ENCODE measurements at places on chromosomes 3 and 15. TPM values are rescaled to one million over a fixed set of nuclear protein-coding genes. Genes with fewer than 3 reads are reported as not detected.
A peak's percentile ranks its signal among the peaks of the same experiment; 100 is the strongest.

Gene PLS1
- total RNA-seq, result 1.6 TPM

Gene ZDHHC19
- not detected for total RNA-seq

DNA sequence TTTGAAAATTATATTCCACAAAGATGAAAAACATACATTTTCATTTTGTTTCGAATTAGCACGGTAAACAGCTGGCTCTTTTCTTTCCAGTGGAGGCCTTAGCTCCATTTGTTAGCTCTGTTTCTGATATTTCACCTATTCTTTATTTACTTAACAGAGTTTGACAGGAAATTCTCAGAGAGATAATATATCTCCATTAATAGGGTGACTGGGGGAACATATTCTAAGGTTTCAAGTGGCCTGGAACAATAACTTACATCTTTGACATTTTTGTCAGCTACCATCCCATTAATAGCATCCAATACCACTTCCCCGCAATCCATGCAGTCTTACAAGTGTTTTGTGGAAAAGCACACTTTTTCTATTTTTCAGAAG is 577.6 kb upstream of the MDFIC2 start:
- H3K4me1 ChIP-seq, result no peaks in the 10 kb centered on the region
- no peaks in the 10 kb centered on the region for H3K27me3 ChIP-seq
- no peaks in the 10 kb centered on the region for H3K36me3 ChIP-seq
- no peak overlapping the region for H3K4me3 ChIP-seq

Gene IL17RD
- total RNA-seq, result 31.8 TPM

Gene GRM7
- total RNA-seq, result 1.1 TPM

DNA sequence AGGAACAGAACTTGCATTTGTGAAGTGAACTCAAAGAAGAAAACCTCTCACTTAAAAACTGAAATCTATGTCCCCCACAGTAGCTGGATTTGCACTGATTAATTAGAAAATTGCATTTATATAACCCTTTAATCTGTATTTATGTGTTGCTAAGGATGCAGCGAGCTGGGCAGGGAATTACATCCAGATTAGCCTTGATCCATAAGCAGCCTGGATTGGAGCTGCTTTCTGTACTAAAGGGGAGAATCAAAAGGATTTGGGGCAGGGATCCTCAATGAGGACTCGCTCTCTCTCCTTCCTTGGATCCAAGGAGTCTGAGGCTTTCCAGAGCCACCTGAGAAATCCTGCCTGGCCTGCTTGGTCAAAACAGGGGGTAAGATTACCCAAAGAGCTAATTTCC is 125.9 kb downstream of the TLE3 start:
- H3K4me1 ChIP-seq, result no peaks in the 10 kb centered on the region
- H3K4me3 ChIP-seq, result no peak overlapping the region
- no peak overlapping the region for H3K27ac ChIP-seq
- H3K36me3 ChIP-seq, result no peaks in the 10 kb centered on the region
- H3K27me3 ChIP-seq, result no peaks in the 10 kb centered on the region
- no peak for DNase-seq

Gene ARHGEF26
- total RNA-seq, result 16.7 TPM

DNA sequence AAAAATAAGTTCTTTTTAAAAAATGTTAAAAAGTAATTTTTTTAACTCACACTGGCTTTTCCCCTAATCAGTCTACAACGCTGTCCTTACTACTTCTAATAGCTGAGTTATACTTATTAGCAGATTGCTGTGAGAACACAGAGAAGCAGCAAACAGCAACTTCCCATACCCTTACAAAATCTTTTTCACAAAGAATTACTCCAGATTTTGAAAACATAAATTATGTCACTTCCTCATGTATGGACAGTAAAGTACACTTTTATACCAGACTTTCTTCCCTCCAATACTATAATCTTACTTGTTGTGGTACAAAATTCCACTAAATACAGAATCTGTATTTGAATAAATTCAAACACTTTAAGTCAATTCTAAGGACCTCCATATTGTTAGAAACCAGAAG is 2.1 kb downstream of the PHC3 start:
- DNase-seq, result no peak
- no peaks in the 10 kb centered on the region for H3K36me3 ChIP-seq
- H3K27ac ChIP-seq, result peak overlapping the region; percentile 99
- H3K4me1 ChIP-seq, result no peaks in the 10 kb centered on the region
- no peaks in the 10 kb centered on the region for H3K27me3 ChIP-seq

GRCh38 chr15:76360416-76360815 is 23.8 kb downstream of the ISL2 start:
- H3K27me3 ChIP-seq, result no peaks in the 10 kb centered on the region
- no peaks in the 10 kb centered on the region for H3K36me3 ChIP-seq
- DNase-seq, result no peak
- H3K4me1 ChIP-seq, result no peaks in the 10 kb centered on the region
- H3K4me3 ChIP-seq, result no peak overlapping the region
- H3K27ac ChIP-seq, result no peak overlapping the region

DNA sequence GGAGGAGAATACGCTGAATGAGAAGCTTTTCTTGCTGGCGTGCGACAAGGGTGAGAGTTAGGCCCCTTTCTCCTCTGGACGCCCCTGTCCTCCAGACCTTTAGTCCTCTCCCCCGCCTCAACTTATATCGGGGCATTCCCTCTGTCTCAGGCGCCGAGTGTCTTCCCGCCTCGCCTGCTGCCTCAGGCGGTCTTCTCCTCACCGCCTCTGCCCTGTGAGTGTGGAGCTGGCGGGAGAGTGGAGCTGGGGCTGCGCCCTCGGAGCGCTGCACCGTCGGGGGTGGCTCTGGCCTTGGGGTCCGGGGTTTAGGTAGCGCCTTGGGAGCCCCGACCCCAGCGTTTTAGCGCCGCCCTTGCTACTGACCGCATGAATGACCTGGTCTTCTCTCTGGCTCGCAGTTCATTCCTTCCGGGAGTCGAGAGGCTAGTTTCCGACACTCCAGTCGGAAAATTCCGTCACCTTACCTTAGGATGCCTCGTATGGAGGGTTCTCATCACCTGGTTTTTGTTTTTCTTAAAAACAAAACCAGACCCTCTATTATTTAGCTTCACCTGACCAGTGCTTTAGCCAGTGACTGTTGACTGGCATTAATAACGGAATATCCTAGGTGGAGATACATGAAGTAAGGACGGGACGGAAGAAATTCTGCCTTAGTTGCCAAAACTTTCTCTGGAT is 985 bp downstream of the TRPC1 start:
- H3K36me3 ChIP-seq, result no peaks in the 10 kb centered on the region
- no peaks in the 10 kb centered on the region for H3K27me3 ChIP-seq
- no peaks in the 10 kb centered on the region for H3K4me1 ChIP-seq
- H3K4me3 ChIP-seq, result peak overlapping the region; percentile 72

All from breast epithelium (tissue), 4 donors.